Activated CD4-positive, alpha-beta T cell treated with anti-CD3 and anti-CD28 coated beads for 1 hour (primary cell): ENCODE measurements at places on chromosomes 2 and 18.

DNA sequence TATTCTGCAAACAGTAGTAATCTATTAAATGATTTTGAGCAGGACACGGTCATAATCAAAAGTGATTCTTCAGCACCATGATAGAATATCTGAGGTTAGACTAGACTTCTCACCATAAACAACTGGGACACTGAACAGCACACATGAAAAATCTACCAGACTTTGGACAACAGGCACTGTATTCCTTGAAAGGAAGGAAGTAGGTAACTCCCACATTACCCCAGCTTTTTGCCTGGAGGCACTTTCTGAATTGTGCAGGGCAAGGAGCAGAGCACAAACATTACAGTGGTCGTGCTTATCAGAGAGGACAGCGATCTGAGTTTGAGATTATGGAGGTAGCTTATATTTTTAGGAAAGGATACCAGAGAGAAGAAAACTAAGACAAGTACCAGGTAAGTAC, 25.3 kb upstream of the IL1RL1 start:
- no peak for DNase-seq

- DNase-seq: no peak
Measured at GRCh38 chr2:69583321-69583833, 60.2 kb downstream of the AAK1 start.

GRCh38 chr2:237512774-237513466, 25.9 kb downstream of the MLPH start:
- peak; percentile 67 for DNase-seq

DNA sequence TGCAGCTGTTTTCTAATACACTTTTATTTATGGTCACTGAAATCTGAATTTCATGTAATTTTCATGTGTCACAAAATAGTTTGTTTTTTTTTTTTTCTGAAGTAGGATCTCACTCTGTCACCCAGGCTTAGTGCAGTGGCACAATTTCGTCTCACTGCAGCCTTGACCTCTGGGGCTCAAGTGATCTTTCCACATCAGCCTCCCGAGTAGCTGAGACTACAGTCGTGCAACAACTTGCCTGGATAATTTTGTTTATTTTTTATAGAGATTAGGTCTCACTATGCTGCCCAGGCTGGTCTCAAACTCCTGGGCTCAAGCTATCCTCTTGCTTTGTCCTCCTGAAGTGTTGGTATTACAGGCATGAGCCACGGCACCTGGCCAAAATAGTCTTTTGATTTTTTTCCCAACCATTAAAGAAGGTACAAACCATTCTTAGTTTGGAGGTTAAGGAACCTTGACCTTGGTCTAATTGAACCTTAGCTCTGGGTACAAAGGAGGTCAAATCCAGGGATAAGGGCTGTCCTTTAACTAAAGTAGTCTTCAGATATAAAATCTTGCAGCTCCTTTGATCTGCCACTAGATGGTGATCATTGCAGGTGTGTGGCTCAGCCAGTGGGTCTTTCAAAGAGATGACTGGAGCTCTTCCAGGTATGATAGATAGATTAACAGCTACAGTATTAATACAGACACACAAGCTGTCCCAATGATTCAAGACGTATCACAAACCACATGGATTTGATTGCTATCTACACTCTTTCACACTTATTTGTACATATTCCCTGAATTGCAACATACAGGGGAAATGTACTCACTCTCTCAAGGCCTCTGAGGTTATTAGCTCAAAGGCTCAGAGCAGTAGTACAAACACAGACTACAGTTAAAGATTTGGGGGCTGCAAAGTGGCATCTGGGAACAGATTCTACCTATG, 4.7 kb upstream of the KRCC1 start:
- DNase-seq: peak; percentile 20

GRCh38 chr18:6414723-6415417, at the start of gene L3MBTL4:
Gene L3MBTL4 (minus strand): TSS chr18:6414911. CDS start chr18:6311625, 103,286 bp downstream.
- DNase-seq: no peak

- no peak for DNase-seq
Measured at GRCh38 chr18:463827-464541, 36.5 kb downstream of the COLEC12 start.

GRCh38 chr2:18701981-18702380, 112.6 kb upstream of the NT5C1B start:
- no peak for DNase-seq
